ENCODE measurements at places on chromosomes 1 and 21. TPM values are rescaled to one million over a fixed set of nuclear protein-coding genes. Genes with fewer than 3 reads are reported as not detected.

The COL24A1 gene
- total RNA-seq, result not detected

DNA sequence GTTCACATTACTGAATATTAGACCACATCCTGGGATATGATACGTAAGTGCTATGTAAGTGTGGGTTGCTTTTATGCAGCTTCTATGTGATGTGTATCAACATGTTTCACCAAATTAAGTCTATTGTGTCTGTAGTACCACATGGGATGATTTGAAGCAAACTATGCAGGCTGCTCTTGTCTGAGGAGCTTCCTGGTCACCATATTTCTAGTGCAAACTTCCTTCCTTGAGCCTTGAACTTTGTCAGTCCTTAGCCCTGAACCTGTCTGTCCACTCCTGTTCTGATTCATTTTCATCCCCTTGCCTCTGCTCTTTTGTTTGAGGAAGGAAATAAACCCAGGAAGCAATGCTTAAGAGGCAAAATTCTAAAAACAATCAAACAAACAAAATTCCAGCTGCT lies 117.5 kb upstream of the VANGL1 start:
- DNase-seq, result peak; percentile 8

DNA sequence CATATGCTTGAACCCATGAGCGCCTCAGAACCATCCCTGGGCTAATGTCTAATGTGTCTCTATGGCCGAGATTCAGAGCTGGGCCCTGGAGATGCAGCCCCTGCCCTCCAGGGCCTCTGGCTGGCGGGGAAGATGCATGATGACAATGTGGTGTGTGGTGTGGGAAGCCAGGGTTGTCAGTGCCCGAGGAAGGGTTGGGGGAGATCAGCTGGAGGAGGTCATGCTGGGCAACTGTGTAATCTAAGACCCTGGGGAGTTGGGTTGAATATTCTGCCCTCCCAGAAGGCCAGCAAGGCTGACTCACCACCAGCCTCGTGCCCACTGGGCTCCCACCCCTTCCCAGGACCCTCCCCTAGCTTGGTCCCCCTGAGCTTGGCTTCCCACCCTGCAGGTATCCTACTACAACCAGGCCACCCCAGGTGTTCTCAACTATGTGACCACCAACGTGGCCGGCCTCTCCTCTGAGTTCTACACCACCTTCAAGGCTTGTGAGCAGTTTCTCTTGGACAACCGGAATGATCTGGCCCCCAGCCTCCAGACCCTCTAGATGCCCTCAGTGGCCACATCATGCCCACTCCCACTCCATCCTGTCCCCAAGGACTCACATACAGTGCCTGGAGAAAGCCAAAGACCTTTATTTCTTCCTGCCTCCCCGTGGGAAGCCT lies 14.6 kb downstream of the FAM151A start:
- no peak for DNase-seq

DNA sequence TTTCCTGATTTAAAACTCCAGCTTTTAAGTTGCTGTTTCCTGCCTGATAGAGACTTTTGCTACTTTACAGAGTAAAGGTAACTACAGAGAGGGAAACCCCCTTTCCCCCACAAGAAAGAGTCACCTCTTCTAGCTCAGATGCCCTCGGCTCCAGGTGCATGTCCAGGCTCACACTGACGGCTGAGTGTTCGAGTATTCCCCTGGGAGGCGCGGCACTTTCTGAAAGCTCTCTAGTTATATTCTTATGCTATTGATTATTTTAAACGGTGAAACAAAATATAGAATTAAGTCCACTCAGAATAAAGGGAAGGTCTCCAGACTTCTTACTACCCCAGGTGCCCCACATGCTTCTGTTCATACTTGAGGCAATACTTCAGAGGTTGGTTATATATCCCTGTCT lies 160.3 kb upstream of the FMN2 start:
- no peak for DNase-seq

DNA sequence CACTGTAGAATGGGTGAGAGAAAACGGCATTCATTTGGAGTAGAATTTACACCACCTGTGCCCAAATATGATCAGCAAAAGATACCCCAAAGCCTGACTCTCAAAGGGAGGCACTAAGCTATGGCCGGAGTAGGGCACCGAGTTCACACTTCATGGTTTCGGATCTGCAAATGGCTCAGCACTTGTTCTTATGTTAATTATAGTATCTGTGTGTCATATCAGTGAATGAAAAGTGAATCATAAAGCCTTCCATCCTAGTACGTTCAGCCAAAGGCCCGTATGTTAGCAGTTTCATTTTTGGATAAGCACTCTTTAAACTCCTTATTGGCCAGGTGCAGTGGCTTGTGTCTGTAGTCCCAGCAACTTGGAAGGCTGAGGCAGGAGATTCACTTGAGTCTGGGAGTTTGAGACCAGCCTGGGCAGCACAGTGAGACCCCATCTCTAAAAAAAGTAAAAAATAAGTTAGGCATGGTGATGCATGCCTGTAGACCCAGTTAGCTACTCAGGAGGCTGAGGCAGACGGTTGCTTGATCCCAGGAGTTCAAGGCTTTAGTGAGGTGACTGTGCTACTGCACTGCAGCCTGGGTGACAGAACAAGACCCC lies 4.9 kb upstream of the CORT start:
- no peak for DNase-seq

Measured in Calu3 (cell line).